ENCODE measurements at places on chromosomes 1 and 21. TPM values are rescaled to one million over a fixed set of nuclear protein-coding genes. Genes with fewer than 3 reads are reported as not detected.

Gene OPN3
- total RNA-seq: 29.0 TPM

Gene HES2
- 59.4 TPM for total RNA-seq

Gene TINAGL1
- 581 TPM for total RNA-seq

Gene FAM76A
- total RNA-seq: 15.2 TPM

Gene ZNF670
- 7.5 TPM for total RNA-seq

Gene RCAN3
- 2.3 TPM for total RNA-seq

Data from epithelial cell of umbilical artery (primary cell).